Activated naive CD4-positive, alpha-beta T cell (primary cell): ENCODE measurements at places on chromosomes 2 and 18.

GRCh38 chr2:47344890-47345589 lies 57.9 kb upstream of the MSH2 start:
- no peak for DNase-seq

- DNase-seq = no peak
These were observed 80.1 kb downstream of the FHOD3 start for GRCh38 chr18:36377626-36378025.

DNA sequence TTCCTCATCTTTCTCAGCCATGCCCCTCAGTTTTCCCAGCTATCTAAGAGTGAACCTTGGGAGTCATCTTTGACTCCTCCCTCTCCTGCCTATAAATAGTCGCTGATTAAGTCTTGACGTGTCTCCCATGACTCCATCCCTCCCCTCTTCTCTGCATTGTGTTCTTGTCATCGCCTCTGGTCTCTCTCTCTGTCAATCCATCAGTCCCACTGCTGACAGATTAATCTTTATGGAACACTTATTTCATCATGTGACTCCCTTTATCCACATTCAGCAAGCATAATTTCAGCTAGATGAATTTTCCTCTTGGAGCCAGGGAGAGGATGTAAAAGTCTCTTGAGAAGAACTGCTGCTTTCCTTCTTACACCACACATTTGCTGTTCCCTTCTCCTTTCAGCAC lies 9.4 kb downstream of the ADAM23 start:
- DNase-seq = no peak

- DNase-seq = no peak
These were observed 218 bp downstream of the DGKD start for GRCh38 chr2:233354500-233354924.

- DNase-seq = no peak
These were observed 96.3 kb downstream of the NOL4 start for GRCh38 chr18:34128436-34128835.

DNA sequence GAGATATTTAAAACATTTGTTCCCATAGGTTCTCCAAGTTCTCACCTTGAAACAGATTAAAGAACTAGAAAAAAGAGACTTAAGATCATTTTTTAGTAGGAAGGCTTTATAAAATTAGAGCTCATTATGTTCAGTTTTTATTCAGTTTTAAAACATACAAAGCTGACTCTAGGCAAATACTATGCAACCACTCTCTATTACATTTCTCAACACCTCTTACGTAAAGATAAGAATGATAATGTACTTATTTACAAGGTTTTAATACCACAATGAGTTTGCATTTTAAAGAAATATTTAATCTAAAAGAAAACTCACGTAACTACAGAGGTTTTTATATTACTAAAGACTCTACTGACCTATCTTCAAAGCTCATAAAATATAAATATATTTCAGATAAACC lies 68.8 kb downstream of the TMEM131 start:
- no peak for DNase-seq

- no peak for DNase-seq
These were observed 40.2 kb upstream of the EGR4 start for GRCh38 chr2:73333564-73333963.

GRCh38 chr2:67576226-67576625 lies 179.1 kb downstream of the ETAA1 start:
- DNase-seq = no peak

- no peak for DNase-seq
These were observed 90.0 kb upstream of the PPP1CB start for GRCh38 chr2:28661589-28662001.

- DNase-seq = no peak
These were observed 241.6 kb downstream of the NOL4 start for GRCh38 chr18:33983126-33983525.

DNA sequence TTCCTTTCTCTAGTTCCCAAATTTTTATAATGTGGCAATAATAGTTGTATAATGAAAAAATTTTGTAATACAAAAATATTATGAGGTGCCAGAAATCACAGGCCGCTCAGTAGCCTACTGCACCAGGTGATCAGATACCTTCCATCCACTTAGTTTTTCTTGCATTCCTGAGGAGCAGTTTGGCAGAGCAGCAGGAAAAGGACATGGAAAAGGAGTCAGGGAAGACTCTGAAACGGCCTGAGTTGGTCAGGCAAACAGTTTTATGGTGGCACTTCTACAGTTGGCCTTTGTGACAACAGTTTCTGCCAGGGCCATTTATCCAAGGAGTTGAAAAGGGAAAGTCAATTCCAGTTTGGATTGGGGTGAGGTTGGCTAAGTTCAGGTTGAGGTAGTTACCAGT lies 165.4 kb upstream of the ALPP start:
- no peak for DNase-seq

GRCh38 chr2:105406221-105406620 lies 7.4 kb upstream of the FHL2 start:
- DNase-seq = no peak

DNA sequence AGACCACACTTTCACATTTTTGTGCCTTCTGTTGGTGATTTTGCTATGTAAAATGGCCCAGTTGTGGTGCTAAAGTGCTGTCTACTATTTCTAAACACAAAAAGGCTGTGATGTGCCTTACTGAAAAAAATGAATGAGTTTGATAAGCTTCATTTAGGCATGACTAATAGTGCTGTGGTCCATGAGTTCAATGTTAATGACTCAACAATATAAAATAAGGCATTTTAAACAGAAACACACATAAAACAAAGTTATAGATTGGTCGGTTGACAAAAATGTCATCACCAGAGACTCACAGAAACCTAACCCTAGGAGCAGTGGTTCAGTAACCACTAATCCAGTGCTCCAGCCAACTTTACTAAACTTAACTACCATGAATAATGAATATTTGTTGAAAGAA lies 160.0 kb downstream of the DNAH6 start:
- no peak for DNase-seq

DNA sequence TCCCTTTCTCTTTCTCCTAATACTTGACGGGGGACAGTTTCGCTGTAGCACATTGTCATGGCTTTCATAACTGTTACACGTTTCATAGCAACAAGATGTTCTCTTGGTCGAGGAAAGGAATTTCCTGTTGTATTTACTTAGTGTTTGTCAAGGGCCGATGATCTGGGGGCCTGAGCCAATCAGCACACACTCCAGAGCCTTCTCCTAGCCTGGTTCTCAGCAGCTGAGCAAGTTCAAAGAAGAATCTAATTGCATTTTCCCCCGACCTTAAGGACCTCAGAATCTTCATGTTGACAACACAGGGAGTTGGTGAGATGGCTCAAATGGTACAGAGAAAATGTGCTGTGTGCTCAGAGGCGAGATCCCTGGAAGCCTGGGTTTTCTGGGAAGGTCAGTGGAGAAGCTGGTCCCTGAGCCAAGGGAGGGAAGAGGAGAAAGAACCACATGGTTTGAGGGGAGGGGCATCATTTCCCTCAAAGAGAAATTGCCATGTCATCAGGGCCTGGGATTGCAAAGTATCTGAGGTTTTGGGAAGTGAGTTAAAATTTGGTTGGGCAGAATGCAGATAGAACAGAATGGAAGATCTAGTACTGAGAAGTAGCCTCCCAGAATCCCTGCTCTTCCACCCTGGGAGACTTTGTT lies 76.9 kb upstream of the AGAP1 start:
- DNase-seq = no peak

DNA sequence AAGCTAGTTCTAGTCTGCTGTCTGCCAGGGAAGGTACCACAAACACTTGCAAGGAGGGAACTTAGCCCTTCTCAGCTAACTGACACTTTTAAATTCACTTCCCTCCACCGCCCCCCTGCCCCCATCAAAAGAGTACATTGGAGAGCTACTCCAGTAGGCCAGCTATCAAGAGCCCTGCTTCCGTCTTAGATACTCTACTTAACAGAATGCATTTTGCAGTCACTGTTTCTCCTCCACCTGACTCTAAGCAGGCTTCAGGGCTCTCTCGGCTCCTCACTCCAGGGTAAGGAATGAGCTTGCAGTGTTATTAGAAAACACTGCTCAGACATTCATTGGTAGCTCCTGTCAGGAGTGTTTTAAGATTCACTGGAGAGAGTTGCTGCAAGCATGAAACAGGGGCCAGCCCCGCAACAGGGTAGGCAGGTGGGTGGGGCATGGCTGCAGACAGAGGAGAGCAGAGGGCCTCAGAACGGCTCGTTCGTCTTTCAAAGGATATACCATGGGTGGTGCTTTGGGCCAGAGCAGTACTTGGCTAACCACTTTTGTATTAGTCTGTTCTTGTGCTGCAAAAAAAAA lies 35.3 kb upstream of the PDCL3 start:
- DNase-seq = no peak

DNA sequence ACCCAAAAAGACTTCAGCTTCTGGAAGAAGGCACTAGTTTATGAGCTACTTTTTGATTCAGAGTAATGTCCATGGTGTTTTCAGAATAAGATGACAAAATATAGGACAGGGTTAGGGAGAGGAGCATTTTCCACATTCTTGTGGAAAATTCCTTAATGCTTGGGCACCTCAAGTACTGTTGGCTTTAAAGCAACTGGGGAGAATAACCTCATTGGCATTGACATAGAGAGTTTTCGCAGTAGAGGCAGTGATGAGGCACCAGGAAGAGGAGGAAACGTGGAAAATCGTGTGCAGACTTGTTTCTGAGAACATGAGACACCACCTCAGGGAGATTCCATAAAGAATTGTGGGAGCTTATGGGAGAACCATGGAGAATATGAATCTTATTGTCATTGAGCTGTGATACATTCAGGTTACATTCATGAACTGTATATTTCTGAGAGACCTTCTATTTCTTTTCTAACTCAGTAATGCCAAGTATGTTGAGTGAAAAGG lies 929.0 kb upstream of the NRXN1 start:
- DNase-seq = no peak
